ENCODE measurements at places on chromosomes 5 and 9. TPM values are rescaled to one million over a fixed set of nuclear protein-coding genes. Genes with fewer than 3 reads are reported as not detected.

GRCh38 chr5:25516141-25516540 is 871.4 kb upstream of the CDH10 start:
- H3K4me1 ChIP-seq: no peaks in the 10 kb centered on the region
- no peaks in the 10 kb centered on the region for H3K36me3 ChIP-seq
- no peak overlapping the region for H3K27ac ChIP-seq
- H3K4me3 ChIP-seq: no peak overlapping the region
- no peaks in the 10 kb centered on the region for H3K27me3 ChIP-seq

Gene KIF24
- polyA plus RNA-seq: 0.43 TPM

DNA sequence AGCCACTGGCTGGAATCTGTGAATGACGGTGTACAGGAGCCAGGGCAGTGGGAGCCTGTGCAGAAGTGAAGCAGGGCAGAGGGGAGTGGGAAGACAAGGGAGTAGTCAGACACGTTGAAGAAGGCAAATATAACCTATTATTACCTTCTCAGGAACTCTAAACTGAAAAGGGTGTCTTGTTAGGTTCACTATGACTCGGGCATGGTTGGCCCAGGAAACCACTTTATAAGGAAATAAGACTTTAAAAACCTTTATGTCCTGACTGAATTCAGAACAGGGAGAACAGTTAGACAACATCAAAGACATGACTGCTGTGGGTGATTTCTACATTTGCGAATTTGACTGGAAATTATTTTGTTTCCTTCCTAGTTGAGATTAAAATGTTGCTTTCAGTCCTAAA is 107.5 kb downstream of the ACER2 start:
- H3K27ac ChIP-seq: no peak overlapping the region
- DNase-seq: no peak
- no peaks in the 10 kb centered on the region for H3K27me3 ChIP-seq
- H3K4me3 ChIP-seq: no peak overlapping the region

Gene NSG2
- polyA plus RNA-seq: 0.49 TPM

DNA sequence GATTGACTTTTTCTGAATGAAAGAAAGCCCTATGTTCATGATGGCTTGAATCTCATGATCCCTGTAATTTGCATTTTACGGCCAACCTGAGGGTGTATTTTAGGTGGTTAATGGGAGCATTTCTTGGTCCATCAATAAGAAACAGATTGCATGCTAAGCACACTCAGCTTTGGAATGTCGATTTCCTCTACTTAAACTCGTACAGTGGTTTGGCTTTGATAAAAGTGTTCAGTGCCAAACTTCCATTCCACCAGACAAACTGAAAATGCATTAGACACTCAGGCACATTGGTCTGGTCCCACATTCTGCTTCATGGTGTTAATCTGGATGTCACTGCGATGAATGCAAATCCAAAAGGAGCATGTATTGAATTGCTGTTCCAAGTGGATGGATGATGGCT is 77.0 kb downstream of the VCAN start:
- no peak overlapping the region for H3K4me3 ChIP-seq
- no peaks in the 10 kb centered on the region for H3K27me3 ChIP-seq
- DNase-seq: no peak
- H3K27ac ChIP-seq: no peak overlapping the region
- peaks cover 17% of the 10 kb centered on the region for H3K4me1 ChIP-seq

GRCh38 chr9:91188719-91189590 is 172.8 kb downstream of the AUH start:
- no peak for DNase-seq
- no peak overlapping the region for H3K4me3 ChIP-seq
- H3K27me3 ChIP-seq: no peaks in the 10 kb centered on the region
- no peak overlapping the region for H3K27ac ChIP-seq

Gene PTGER4
- polyA plus RNA-seq: 2.6 TPM

DNA sequence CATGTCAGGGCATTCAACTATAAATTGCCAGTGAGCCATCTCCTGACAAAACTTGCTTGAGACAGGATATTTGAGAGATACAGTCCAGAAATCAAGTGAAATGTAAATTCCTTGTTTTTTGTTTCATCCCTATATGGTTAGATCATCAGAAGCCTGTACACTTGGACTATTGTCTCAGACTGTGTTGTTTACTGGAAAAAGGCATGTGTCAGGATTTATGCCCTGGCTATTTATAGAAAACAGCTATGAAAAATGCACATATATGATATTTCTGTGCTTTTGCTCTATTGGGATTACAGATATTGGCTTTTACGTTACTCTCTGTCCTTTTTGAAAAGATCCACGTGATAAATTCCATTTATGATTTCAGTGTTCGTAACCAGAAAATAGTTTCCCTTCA is 44.2 kb downstream of the IL31RA start:
- DNase-seq: no peak
- no peaks in the 10 kb centered on the region for H3K27me3 ChIP-seq
- no peak overlapping the region for H3K27ac ChIP-seq
- H3K36me3 ChIP-seq: no peaks in the 10 kb centered on the region
- H3K4me3 ChIP-seq: no peak overlapping the region

All from heart right ventricle (tissue), 16 donors.